ENCODE measurements at places on chromosomes 2 and 18.

DNA sequence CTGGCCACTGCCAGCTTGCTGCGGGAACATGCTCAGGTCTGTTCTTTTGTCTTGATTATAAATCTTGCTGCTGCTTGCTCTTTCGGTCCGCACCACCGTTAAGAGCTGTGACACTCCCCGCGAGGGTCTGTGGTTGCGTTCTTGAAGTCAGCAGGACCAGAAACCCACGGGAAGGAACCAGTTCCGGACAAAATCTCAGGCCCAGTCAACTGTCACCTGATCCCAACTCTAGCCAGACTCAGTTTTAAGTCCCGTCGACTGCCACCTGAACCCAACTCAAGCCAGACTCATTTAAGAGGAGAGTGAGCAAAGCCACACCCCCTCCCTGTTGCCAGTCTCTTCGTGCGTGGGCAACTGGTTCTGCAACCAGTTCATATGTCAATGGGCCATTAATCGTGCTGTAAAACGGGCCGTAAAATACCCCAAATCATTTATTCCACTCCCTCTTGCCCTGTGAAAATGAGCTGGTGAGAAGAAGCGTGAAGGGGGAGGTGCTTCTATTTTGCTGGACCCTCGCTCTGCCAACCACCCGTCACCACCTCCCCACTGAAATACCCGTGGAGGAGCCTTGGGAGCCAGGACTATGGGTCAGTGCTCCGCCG, 224.3 kb downstream of the NDUFA10 start:
- no peak for DNase-seq

- no peak for DNase-seq
These were observed 155.3 kb downstream of the RTP5 start for GRCh38 chr2:242024751-242025355.

- DNase-seq, result no peak
These were observed 1.2 kb downstream of the SAP130 start for GRCh38 chr2:128026448-128027277.

GRCh38 chr2:226114436-226114835, 685.2 kb downstream of the IRS1 start:
- DNase-seq, result no peak

DNA sequence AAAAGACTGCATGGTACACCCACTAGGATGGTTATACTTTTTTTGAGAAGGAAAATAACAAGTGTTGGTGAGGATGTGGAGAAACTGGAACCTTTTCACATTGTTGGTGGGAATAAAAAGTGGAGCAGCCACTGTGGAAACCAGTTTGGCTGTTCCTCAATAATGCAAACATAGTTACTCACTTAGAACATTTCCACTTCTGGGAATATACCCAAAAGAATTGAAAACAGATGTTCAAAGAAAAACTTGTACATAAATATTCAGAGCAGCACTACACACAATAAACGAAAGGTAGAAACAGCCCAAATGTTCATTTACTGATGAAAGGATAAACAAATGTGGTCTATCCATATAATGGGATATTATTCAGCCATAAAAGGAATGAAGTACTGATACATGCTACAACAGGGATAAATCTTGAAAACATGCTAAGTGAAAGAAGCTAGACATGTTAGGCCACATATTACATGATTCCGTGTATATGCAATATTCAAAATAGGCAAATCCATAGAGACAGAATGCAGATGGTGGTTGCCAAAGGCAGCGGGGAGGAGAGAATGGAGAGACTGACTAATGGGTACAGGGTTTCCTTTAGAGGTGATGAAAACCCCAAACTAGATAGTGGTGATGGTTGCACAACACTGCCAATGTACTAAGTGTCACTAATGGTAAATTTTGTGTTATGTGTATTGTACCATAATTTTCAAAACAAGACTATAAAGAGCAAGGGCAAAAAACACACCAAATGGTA, 20.9 kb upstream of the LMAN1 start:
- DNase-seq, result no peak

GRCh38 chr2:179226203-179226960, 38.2 kb downstream of the SESTD1 start:
- DNase-seq, result peak; percentile 31

- no peak for DNase-seq
These were observed 25.9 kb downstream of the GCG start for GRCh38 chr2:162126111-162126519.

- DNase-seq, result no peak
These were observed 195.7 kb upstream of the GALNT5 start for GRCh38 chr2:157061799-157062198.

GRCh38 chr18:31044926-31045325, 2.4 kb upstream of the DSC3 start:
- no peak for DNase-seq

DNA sequence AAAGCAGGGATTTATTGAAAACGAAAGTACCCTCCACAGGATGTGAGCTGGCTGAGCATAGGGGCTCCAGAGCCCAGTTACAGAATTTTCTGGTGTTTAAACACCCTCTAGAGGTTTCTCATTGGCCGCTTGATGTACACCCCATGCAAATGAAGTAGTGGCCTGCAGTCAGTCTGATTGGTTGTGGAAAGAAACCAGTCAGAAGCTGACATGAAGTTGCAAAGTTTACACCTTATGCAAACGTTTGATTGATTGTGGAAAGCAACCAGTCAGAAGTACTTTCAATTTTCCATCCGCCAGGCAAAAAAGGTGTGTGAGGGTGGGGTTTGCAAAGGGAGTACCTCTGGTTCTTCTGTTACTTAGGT, 62.3 kb downstream of the VWA3B start:
- DNase-seq, result no peak

GRCh38 chr2:40367652-40368051, 84.2 kb downstream of the SLC8A1 start:
- DNase-seq, result no peak

DNA sequence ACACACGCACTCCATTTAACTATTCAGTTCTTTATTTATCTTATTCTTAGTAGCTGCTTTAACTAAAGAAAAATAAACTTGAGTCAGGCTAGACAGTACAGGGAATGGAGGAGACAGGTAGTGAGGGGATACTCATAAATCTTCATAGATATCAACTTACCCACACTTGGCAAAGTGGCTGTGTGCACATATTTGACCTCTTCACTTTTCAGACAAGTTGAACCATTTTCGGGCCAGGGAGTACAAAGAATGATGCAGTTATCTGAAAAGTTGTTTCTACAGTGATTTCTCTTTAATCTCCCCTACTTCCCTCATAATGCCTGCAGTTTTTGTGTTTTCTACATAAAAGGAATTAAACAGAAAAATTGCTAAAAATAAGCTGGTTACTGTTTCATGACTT, 307.5 kb downstream of the GULP1 start:
- no peak for DNase-seq

DNA sequence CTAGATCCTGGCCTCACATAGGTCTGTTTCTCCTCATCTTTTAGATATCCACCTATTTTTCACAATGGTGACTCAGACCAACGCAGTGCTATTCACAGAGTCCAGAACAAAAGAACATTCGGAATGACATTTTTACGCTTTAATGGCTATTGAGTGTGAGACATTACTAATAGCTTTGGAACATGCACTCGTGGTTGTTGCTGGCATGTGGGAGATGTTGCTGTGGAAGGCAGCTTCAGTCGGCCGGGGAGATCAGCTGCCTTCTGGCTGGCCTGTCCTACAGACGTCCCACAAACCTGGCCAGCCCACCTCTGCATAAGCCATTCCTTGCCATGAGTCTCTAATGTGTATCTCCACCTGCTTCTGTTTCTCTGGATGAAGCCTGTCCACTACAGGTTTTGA, 3.4 kb downstream of the MBP start:
- peak; percentile 7 for DNase-seq

GRCh38 chr18:76514573-76514972, 19.5 kb upstream of the ZNF516 start:
- no peak for DNase-seq

DNA sequence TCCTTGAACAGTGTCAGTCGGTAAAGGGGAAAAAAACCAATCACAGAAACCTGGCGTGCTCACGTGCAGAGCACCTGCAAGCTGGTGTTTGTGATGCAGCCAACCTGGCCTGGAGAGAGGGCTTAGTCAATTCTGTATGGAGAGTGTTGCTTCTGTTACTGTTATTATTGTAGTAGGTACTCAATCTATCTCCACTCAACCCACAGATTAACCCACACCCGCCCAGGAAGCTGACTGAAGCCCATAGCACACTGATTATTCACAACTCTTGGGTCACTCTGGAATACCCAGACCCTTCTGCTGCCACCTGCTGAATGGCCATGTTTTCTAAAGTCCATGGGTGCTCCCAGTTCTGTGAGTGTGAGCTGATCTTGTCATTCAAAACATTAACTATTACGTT, 53.9 kb downstream of the TNFRSF11A start:
- DNase-seq, result no peak

GRCh38 chr18:9712611-9713010, 4.5 kb downstream of the RAB31 start:
- DNase-seq, result no peak

GRCh38 chr2:6564326-6564725, 301.4 kb downstream of the CMPK2 start:
- DNase-seq, result no peak

GRCh38 chr2:230811508-230811907, 53.2 kb upstream of the ITM2C start:
- DNase-seq, result no peak

DNA sequence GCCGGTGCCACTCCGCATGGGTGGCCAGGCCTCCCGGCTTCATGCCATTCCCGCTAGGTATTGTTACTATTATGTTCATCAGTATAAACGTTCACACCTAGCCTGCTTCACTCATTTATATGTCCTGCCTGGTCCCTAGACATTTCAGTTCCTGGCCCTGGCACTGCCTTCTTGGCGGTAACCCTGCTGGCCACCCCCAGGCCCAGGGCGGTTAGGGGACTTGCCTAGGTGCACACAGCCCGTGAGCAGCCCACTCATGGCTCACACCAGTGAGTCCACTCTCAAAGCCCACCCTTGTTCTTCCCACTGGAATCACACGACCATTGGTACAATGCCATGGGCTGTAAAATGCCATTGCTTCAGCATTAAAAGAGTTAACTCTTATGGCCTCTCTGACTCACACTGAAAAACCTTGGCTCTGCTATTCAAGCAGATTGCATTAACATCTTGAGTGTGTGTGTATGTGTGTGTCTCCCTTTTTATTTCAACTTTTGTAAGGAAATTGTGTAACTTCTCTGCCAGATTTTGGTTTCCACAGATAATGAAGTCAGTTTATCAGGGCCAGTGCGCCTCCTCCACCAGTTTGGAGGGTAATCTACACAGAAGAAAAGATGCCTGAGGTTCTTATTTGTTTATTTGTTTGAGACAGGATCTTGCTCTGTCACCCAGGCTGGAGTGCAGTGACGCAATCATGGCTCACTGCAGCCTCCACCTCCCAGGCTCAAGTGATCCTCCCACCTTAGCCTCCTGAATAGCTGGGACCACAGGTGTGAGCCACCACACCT, 74.2 kb downstream of the RAB31 start:
- DNase-seq, result no peak

DNA sequence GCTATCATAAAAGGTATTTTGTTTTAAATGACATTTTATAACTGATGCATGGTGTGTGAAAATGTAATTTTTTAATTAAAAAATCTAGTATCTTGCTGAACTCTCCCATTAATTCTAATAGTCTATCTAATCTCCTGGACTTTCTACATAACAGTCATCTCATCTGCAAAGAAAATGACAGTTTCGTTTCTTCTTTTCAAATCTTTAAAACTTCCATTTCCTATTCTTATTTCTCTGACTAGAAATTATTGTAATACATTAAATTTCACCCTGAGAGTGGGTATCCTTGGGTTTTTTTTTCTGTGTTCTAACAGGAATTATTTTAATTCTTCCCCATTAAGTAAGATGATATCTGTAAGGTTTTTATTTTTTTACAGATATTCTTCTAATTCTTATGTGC, 120.1 kb downstream of the KCNF1 start:
- no peak for DNase-seq

- DNase-seq, result no peak
These were observed 182.9 kb downstream of the RTP5 start for GRCh38 chr2:242052421-242052820.

- DNase-seq, result no peak
These were observed 65.6 kb downstream of the STRADB start for GRCh38 chr2:201517094-201517493.

GRCh38 chr2:6940820-6941219, 23.6 kb downstream of the RNF144A start:
- DNase-seq, result no peak

- DNase-seq, result no peak
These were observed 12.6 kb upstream of the TMX3 start for GRCh38 chr18:68727506-68727905.

GRCh38 chr2:83196225-83196624, 1262.9 kb downstream of the SUCLG1 start:
- no peak for DNase-seq

DNA sequence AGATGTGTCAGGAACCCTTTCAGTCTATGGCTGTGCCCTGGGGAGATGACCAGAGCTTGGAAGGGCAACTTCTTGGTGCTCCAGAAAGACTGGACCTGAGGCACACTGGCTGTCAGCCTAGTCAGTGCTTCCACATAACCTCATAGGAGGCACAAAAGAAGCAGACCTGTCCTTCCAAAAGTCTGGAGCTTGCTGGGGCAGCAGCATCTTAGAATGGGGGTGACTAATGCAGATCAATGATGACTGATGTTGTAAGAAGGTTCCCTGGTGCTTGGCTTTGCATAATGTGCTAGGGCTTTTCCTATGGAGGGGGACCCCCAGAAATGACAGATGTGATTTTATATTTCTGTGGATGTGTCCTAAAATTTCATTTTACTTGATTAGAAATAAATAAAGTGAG, 255.7 kb upstream of the THUMPD2 start:
- no peak for DNase-seq

- no peak for DNase-seq
These were observed 697.0 kb upstream of the ID2 start for GRCh38 chr2:7984693-7985353.

DNA sequence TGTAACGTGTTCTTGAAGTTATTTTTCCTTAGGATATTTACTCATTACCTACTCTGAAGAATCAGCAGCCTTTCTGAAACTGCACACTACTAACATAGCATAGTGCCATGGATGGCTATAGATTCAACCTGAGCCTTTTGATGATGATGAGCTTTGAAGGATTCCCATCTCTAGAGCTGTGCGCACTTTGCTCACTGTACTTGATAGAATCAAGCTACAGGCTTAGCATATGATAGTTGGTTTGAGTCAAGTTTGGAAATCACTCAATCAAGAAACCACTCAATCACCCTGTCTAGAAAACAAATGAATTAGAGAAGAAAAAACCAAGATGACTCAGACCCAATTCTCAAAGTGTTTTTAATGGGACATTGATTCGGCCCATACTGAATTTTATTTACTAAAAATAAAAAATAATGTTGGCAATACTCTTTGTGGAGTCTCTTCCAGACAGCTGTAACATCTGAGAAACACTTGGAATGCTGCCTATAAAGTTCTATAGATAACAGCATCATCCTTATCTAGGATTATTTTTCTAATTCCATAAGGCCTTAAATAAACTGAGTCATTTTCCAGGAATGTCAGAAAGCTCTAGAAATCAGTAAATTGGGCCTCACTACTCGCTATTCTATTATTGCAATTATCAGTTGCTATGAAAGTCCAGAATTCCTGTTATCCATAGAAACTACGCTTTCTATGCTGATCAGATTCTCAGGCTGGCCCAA, 259.0 kb upstream of the ERBB4 start:
- no peak for DNase-seq

Measured in posterior cingulate gyrus (tissue), 11 donors.